ENCODE measurements at places on chromosomes 11 and 22.

GRCh38 chr11:35163702-35164496 is 24.9 kb downstream of the CD44 start:
- DNase-seq, result no peak

- DNase-seq, result no peak
Measured at GRCh38 chr22:32222991-32223390, 18.1 kb upstream of the RFPL2 start.

- DNase-seq, result no peak
Measured at GRCh38 chr11:126281245-126281644, 1.6 kb upstream of the TIRAP start.

DNA sequence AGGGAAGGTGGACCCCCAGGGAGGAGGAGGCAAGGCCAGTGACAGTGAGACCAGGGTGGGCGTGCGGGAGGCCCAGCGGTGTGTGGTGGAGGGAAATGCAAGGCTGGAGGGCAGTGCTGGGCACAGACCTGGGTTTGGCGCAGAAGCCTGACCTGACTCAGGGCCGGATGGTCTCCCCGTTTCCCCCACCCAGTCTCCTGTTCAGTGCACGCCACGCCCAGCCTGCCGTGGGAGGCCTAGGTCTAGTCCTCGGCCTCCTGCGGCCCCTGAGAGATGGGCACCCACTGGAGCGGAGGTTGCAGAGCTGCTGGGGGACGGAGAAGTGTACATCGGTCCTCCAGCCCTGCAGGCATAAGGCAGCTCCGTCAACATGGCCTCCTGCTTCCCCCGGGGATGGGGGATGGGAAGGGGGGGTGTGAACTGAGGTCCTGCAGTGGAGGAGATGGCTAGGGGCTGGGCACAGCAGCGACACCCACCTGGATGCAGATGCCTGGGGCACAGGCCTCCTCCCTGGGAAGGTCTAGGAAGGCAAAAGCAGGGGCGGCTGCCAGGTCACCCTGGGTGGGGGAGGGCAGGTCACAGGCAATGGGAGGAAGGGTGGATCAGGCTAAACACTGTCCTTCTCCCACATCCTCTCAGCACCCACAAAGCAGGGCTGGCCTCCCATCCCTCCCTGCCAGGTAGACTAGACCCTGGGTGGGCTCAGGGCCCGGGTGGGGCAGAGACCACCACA is 15.9 kb downstream of the IL17REL start:
- no peak for DNase-seq

- no peak for DNase-seq
Measured at GRCh38 chr11:121067453-121067852, 33.6 kb upstream of the TECTA start.

GRCh38 chr11:74008373-74009229 is at the start of gene UCP3:
Gene UCP3, minus strand, starts transcription at chr11:74009085. Its CDS starts 2,043 bp downstream, at chr11:74007042.
- no peak for DNase-seq

DNA sequence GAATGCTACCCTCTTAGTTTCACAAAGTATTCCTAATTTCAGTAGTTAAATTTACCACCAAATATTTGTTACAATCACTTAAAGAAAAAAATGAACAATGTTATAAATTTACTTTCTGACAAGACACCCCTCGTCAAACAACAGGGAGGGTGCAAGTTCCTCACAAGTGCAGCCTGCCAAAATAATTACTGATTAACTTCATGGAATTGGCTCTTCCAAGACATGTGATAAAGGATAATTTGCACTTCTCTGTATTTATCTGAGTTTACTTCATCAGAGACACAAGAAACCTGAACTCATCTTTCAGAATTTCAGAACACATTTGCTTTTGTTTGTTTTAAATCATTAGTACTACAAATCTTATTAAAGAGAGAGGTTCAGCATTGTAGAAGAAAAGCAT is 66.5 kb downstream of the LARGE2 start:
- no peak for DNase-seq

- DNase-seq, result no peak
Measured at GRCh38 chr11:87460842-87461637, 423.3 kb downstream of the TMEM135 start.

DNA sequence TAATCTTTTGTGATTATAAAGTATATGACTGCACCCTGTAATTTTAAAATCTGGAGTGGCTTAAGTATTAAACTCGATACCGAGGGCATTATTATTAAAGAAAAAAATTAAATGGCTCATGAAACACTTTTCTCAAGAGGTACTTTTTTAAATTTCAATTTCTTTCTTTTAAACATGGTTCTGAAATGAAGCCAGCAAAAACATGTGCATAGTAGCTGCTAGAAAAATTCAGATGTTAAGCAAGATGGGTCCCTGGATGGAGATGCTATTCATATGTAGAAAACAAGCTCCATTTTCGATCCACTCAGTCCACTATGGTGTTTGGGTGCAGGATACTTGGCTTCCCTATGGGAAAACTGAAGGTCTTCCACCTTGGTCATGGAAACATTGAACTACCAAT is 189.5 kb downstream of the PGR start:
- no peak for DNase-seq

GRCh38 chr11:113283881-113284280 is 30.5 kb upstream of the TTC12 start:
- DNase-seq, result no peak
